HFF-Myc (cell line): ENCODE measurements at places on chromosomes 5 and 9.

GRCh38 chr9:7169717-7170389 lies 412.1 kb downstream of the KDM4C start:
- DNase-seq: no peak

GRCh38 chr9:110769667-110770066 lies 101.1 kb downstream of the MUSK start:
- no peak for DNase-seq

DNA sequence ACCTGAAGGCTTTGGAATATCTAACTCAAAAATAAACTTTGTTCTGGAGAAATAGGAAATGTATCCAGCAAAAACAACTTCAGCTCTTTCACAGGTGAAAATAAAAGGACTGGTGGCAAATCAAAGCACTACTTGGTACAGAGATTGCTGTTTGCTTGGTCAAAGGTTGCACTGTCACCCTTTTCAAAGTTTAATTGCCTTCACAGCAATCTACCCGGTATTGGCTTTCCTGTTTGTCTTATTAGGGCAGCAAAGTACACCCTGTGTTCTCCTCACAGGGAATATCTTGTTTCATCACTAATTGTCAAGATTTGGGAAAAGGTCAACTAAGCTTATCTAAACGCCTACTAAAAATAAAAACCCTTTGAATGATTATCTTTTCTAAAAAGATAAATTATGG lies 214.1 kb upstream of the ADCY2 start:
- no peak for DNase-seq

DNA sequence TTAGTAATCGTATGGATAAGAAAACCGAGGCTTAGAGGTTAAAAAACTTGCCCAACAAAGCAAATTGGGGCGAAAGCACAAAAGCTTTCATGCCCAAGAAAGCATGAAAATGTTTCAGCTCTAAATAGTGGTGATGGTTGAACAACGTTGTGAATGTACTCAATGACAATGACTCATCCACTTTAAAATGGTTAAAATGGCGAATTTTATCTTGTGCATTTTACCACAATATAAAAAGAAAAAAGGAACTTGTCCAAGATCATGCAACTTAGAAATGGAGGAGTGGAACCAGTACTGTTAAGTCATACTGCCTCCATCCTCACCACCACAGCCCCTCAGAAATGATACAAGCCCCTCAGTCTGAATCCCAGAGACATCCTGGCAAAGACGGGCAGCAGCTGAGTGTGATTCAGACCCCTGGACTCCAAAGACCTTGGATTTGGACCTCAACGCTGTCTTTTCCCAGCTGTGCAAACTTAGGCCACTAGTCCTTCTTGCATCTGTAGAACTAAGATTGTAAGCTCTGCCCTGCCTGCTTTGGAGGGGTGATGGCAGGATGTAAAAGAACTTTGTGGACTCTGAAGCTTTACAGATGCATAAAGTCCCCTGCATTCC lies 158.4 kb downstream of the GABBR2 start:
- no peak for DNase-seq

GRCh38 chr5:139091439-139092156 lies 106.6 kb downstream of the SIL1 start:
- no peak for DNase-seq

GRCh38 chr9:72950875-72951442 lies 1.9 kb downstream of the ALDH1A1 start:
- DNase-seq: no peak

GRCh38 chr5:54644226-54644625 lies 126.7 kb downstream of the SNX18 start:
- DNase-seq: peak; percentile 41

DNA sequence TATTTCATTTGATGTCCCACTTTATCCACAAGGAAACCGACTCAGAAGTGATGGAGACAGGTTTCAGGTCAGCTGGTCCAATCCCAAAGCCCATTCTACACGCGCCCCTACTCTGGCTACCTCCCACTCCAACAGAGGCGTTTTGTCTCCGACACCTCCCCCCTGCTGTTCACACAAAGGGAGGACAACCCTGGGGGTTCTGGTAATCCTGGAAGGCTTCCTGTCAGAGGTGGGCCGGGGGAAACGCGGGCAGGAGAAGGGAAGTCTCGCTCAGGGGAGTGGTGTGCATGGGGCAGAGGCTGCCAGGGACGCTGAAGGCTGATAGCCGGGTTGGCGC lies 39.7 kb upstream of the GABRP start:
- DNase-seq: no peak

- no peak for DNase-seq
Observed at GRCh38 chr5:69032009-69032408, 61.8 kb upstream of the SLC30A5 start.

DNA sequence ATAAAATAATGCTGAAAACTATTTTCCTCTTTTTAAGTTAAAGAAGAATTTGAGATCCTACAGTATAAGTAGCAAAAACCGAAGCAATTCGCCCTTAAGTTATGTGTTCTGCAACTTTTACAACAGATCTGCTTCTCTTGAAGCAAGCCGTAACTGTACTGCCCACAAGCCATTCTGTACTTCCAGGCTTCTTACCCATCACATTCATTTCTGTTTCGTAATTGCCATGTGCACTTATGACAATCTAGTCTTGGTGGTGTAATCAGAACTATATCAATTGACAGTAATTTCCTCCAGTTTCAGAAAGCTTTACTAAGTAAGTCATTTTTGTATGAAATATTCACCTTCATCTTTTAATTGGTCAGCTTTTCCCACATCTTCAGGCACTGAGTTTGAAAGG lies 13.8 kb downstream of the SGTB start:
- DNase-seq: no peak

DNA sequence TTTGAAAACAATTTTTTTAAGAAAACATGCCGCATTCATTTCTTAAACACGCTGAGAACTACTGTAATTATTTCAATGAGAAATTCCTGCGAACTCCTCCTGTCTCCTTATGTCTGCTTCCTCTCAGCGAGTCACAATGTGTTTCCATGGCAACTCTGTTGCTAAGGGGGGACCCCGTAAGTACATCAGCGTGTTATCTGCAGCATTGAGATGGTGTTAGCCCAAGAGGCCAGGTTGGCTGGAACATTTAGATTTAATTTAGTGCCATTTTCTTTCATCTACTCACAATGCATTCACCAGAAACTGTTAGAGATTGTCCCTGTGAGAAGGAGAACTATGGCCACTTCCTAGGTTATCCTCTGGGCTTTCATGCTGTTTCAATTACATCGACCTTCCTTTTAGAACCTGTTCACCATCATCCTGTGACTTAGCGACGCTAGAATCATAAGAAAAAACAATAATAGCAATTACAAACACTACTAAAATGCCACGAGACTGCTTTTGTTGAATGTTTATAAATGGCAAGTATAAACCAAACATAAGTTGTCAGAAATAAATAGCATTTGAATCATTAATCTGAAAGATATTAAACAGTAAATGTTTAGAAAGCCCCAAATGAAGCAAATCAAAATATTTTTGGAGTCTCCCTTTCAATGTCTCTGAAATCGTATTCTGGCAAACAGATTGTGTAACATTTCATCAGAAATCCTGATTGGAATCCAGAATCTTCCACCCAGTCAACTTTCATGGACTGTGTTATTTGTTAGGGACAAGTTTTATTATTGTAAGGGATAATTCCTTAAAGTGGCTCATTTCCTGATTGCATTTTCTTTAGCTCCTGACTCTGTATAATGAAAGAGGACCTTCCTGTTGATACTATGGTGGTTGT lies 39.7 kb upstream of the SHC3 start:
- no peak for DNase-seq

DNA sequence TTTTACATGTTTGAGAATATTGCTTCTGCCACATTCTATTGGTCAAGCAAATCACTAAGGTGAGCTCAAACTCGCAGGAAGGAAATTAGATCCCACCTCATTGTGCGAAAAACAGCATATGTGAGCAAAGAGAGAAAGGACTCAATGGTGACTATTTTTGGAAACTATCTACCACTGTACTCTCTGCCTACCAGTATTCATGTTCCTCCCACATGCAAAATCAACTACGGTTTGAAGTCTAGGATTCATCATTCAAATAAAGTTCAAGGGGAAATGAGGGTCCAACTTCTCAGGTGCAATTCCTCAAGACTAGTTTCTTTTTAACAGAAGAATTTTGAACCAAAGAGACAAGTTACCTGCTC lies 60.6 kb downstream of the FAM174A start:
- DNase-seq: no peak

DNA sequence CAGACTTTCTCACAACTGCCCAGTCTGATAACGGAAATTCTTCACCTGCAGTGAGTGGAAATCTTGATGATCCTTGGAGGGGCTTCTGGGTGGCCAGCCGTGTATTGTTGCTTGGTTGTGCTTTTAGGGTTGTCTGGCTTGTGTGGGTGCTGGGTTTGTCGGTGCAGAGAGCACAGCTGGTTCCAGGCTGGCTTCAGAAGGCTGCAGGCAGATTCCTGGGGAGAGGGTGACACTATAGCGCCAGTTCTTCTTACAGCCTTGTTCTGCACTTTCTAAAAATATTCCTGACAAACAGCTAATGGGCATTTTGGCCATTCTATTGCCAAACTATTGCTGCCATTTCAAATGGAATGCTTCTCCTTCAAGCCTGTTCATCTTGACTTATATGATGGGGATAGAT lies 99.3 kb downstream of the PDZD2 start:
- no peak for DNase-seq

DNA sequence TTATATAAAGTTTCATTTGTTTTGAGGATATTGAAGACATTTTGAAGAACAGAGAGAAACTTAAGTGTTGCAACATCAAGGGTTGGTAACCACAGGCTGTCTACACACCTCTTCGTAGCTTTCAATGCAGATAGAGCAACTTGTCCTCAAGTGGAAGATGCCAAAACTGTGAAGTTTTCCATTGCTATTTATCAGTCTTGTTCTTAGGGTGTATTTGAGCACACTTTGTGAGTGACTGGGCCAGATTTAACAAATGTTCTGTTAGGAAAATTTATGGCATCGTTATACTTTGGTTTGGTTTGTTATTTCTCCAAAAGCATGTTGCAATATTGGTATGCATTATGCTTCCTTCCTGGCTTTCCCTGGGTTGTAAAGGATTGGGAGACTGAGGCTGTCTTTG lies 31.6 kb downstream of the NNT start:
- DNase-seq: no peak

- DNase-seq: no peak
Observed at GRCh38 chr5:9490494-9491097, 55.3 kb downstream of the SEMA5A start.

- no peak for DNase-seq
Observed at GRCh38 chr9:99262949-99263418, 40.9 kb downstream of the SEC61B start.

DNA sequence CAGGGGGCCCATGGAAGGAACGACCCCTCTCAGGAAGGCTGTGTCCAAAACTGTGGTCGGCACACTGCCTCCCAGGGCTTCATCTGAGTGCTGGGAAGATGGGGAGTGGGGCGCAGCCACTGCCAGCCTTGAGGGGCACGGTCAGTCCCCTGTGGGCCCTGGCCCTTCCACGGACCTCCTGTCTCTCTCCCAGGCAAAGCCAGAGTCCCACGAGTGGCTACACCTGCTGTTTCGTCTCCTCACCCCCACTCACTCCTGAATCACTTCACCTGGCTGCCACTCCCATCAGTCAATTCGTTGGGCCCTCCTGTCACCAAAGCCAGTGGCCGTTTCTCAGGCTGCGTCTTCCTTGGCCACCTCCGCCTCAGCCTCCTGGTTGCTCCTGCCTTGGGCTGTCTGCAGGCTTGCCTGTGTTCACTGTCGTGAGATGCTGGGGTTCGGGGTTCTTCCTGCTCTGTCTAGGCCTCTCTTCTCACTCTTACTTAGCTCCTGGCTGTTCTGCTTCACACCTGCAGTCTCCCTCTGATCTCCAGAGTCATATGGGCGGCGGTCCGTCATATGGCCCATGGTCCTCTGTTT lies 58.8 kb upstream of the RNF130 start:
- DNase-seq: no peak

- DNase-seq: no peak
Observed at GRCh38 chr9:3909966-3910650, 384.3 kb upstream of the RFX3 start.

- no peak for DNase-seq
Observed at GRCh38 chr5:52804981-52805380, 17.3 kb downstream of the ITGA1 start.

GRCh38 chr9:83966209-83966582 lies 13.8 kb downstream of the HNRNPK start:
- no peak for DNase-seq

- DNase-seq: no peak
Observed at GRCh38 chr9:130214776-130215340, 42.7 kb downstream of the NCS1 start.

- DNase-seq: no peak
Observed at GRCh38 chr9:88995627-88996026, 4.4 kb downstream of the S1PR3 start.

DNA sequence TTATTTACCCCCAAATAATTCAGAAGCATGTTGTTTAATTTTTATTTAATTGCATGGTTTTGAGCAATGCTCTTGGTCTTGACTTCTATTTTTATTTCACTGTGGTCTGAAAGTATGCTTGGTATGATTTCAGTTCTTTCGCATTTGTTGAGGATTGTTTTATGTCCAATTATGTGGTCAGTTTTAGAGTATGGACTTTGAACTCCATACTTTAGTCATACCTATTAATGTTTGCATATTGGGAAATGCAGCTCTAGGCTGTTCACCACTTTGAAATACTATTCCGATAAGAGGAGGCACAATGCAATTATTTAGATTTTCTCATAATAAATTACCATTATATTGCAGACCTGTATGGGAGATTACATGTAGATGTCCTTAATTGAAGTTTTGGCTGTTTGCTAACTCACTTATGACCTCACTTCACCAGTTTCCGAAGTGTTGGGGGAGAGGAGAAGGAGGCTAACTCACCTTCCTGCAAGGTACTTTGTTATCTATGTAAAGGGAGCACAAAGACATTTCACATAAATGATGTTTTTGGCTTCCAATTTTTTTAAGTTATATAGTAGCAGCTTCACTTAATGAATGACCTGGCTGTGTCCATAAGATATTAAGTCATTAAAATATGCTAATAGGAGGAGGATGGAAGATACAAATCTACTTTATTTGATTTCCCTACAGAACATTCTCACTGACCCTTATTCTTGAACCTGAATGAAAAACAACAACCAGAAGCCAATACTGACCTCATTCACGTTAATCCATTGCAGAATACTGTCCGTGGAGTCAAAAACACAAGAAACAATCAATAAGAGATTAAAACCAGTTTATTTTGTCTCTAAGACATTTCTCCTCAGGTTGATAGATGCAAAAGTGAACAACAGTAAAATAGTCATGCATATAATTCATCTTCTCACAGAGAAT lies 970.3 kb upstream of the ARRDC3 start:
- DNase-seq: no peak

DNA sequence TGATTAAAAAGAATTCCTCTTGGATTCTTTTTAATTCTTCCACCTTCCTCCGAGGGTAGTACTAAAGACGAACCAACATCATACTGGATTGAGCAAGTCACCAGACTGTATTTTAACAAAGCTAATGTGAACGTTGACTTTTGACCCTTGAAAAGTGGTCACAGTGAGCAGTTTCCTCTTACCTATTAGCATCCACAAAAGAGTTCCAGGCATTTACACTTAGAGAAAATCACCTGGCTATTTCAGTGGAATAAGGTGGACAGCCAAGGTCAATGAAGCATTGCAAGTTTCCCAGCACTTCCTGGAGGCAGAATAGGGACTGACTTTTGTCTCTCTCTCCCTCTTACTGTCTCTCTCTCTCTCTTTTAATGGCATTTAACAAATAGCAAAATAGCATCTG lies 145.1 kb upstream of the DAB2 start:
- no peak for DNase-seq
